ENCODE measurements at places on chromosomes 7 and 10.
A peak's percentile ranks its signal among the peaks of the same experiment; 100 is the strongest.

DNA sequence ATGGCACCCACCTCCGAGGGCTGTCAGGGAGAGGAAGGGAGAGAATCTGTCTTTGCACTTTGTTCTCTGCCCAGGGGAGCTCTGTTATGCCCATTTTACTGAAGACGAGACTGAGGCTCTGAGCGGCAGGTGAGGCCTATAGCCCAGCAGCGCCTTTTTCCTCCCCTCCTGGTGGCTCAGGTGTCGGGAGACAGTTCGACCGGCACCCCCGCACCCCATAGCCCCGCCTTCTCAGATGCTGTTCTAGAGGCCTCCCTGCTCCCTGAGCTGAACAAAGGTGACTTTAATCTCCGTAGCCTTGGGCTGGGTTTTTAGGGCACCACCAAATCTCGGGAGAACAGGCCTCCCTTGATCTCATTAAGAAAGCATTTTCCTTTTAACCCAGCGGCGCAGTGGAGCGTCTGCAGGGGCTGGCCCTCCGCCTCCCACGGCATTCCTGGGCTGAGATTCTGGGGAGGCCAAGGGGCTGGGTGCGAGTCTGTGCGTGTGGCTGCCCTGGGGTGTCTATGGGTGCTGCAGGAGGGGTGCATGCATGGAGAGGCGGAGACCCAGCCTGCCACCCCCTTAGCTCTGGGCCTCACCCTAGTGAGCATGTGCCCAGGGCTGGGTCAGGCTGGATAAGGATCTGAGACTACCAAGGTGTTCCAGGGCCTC, 3.3 kb downstream of the LFNG start:
- no peak for DNase-seq

GRCh38 chr7:108455551-108455997, 662 bp downstream of the NRCAM start:
- no peak for DNase-seq

- peak; percentile 34 for DNase-seq
Observed at GRCh38 chr7:108515013-108515412, 10.9 kb downstream of the PNPLA8 start.

DNA sequence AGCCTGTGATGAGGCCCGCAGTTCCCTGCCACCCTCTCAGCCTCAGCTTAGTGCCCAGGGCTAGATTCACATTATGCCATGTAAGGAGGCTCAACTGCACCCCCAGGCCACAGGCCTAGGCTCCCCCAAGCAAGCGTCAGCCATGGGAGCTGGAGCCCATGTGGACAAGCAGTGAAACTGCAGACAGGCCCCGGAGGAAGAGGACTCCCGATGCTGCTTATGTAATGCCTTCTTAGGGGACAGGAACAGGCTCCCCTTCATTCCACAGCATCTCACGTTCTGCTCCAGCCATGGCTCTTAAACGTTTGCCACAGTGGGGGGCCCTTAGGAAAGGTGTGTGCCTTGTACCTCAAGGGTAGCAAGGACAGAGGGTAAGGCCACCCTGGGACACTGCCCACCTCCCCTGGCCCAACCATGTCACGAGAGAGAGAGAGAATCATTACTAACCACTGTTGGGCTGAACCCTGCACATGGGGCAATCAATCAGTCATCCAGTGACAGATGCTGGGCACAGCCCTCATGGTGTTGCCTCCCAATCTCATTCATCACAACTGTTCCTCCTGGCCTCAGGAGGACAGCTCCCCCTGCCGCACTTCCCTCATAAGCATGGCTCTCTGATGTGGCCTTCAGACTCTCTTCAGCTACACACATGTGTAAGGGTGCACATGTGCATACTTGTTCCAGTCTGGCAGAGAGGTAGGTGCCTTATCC, 263.0 kb downstream of the GRID1 start:
- DNase-seq: no peak

DNA sequence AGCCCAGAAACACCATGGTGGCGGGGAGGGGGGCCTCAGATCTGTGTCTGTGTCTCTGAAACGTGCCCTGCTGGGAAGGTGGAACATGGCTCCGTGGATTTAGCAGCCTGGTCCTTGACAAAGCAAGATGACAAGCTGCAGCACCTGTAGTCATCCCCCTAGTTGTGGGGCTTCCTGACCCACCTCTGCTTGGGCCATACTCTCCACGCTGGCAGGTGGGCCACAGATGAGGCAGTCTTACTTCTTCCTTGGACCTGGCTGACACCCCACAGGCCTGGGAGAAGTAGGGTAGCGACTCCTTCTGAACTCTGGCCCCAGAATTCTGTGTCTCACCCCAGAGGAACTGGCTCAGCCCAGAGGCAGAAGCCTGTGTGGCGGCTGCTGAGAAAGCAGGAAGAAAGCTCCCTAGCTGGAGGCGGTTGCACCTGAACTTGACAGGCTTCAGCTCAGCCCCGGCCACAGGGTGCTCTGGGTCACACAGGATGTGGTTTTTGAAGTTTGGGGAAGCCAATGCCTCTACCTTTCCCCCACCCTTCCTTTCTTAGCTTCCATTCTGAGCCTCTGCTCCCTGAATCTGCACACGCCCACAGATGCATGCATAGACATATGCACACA, 113.9 kb downstream of the ABLIM1 start:
- no peak for DNase-seq

- peak; percentile 4 for DNase-seq
Observed at GRCh38 chr10:49300140-49300974, 1.4 kb downstream of the C10orf71 start.

GRCh38 chr10:119316729-119317097, 109.3 kb downstream of the GRK5 start:
- DNase-seq: peak; percentile 31
